ENCODE measurements at places on chromosomes 4 and X.

- no peak for DNase-seq
These were observed 244.5 kb upstream of the TLL1 start for GRCh38 chr4:165628572-165628971.

GRCh38 chrX:123740006-123740405 lies 7.2 kb upstream of the THOC2 start:
- DNase-seq: no peak

DNA sequence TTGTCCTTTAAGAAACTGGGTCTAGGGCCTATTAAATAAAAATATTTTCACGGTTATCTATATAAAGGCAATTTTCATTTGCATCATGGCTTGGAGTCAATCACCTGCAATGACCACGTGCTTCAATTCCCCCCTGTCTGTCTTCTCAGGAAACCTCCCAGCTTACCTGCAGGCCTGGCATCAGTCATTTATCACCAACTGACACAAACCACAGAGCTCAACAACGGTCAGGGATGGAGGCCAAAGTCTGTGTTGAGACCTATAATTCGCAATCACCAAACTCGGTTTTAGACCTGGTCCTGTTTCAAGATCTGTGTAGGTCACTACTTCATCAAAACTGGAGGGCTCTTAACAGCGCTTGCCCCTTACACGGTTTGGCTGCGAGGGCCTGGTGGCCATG lies 1.9 kb downstream of the SLC9A7 start:
- DNase-seq: no peak

- DNase-seq: no peak
These were observed at the start of gene RXFP1 for GRCh38 chr4:158521484-158522088. Gene RXFP1 (plus strand): TSS chr4:158521882. CDS start chr4:158521977, 95 bp downstream.

GRCh38 chr4:54861201-54861600 lies 203.4 kb downstream of the KIT start:
- no peak for DNase-seq

Data from NCI-H2107 (cell line).